Activated T-cell treated with anti-CD3 and anti-CD28 coated beads, Interleukin-2, amount 50 U/mL, for 1 hour (primary cell): ENCODE measurements at places on chromosomes 16 and 17.

DNA sequence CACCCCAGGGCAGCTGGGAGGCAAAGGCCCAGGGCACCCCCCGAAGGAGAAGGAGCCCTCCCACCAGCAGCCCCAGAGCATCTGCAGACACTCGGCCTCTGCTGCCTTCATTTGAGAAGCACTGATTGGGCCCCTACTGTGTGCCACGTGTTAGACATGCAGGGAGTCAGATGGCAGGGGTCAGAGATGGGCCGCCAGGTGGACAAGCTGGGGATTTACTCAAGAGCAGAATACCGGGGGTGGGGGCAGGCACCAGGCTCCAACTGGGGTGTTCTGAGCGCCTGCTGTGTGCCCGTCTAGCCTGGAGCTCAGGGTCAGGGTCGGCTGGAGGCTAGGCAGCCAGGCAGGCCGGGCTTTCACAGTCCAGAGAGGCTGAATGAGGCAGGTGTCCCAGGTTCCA is 18.7 kb downstream of the TPSG1 start:
- DNase-seq: no peak

DNA sequence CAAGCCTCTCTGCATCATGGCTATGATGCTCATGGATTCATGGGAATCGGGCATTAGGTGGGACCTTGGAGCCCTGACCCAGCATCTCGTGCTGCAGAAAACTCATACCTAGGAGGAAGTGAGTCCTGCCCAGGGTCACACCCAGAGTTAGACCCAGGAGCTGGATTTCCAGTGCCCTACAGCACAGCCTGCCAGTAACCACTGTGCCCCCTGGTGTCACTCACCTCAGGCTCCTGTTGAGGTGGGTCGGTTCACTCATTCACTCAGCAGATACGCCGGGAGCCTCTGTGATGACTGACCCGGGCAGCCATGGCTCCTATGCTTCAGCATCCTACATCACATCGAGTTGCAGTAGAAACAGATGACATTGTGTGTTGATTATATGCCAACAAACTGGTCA is 143.4 kb downstream of the MSI2 start:
- DNase-seq: no peak

- DNase-seq: no peak
Observed at GRCh38 chr17:34363183-34363661, at the start of gene CCL1. Gene CCL1 (minus strand): TSS chr17:34363233. CDS start chr17:34363161, 72 bp downstream.

- DNase-seq: no peak
Observed at GRCh38 chr17:15466131-15466530, 1.3 kb downstream of the CDRT4 start.

DNA sequence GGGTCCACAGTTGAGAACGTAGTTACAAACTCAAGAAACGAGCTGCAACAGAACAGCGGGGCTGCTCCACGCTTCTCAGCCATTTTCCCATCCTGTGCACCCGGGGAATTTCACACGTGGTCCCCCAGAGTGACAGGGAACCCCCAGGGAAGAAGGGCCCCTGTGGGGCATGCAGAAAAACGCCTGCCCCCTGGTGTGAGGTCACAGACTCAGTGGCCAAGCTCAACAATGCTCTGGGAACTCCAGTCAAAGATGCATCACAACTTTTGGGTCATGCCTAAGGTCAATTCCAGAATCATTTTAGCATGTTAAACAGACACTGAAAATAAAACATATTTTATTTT is 115.4 kb downstream of the ZNF778 start:
- no peak for DNase-seq

DNA sequence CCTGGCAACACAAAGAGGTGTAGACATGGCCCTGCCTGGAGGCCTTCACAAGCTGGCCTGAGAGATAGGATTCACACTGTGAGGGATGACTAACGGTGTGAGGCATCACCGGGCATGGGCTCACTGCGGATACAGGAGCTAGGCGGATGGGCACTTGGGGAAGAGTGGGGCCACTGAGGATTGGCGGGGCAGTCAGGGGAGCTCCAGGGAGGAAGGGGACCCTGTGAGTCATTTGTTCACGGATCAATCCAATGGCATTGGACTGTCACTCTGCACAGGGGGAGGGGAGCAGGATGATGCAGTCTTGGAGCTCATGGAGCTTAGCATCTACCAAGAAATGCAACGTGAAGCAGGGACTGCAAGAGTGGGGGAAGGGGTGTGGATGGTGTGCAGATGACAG is 117.3 kb downstream of the SDK2 start:
- DNase-seq: no peak
